CD4-positive, alpha-beta T cell treated with Interleukin-17A for 1 hour (primary cell): ENCODE measurements at places on chromosomes 1 and 21.
A peak's percentile ranks its signal among the peaks of the same experiment; 100 is the strongest.

GRCh38 chr1:16050328-16050727 lies 6.7 kb downstream of the CLCNKB start:
- DNase-seq: no peak

GRCh38 chr1:212648431-212648830 lies 39.9 kb downstream of the ATF3 start:
- DNase-seq: no peak

DNA sequence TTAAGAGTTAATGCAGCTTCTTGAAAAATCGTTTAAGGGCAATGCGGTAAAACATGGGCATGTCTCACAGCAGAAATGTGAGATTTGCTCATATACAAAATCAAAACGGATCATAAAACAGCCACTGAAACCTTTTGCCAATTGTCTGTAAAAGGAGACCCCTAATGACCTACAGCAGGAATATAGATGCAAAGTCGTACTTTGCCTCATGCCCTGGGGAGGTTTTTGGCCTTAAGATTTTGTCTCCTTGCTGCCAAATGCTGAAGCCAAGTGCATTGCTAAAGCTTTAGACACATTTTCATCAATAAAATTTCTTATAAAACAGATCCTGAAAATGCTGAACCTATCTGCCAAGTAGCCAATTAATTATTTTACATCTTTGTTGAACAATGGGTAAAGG lies 226.9 kb downstream of the TGFB2 start:
- no peak for DNase-seq

DNA sequence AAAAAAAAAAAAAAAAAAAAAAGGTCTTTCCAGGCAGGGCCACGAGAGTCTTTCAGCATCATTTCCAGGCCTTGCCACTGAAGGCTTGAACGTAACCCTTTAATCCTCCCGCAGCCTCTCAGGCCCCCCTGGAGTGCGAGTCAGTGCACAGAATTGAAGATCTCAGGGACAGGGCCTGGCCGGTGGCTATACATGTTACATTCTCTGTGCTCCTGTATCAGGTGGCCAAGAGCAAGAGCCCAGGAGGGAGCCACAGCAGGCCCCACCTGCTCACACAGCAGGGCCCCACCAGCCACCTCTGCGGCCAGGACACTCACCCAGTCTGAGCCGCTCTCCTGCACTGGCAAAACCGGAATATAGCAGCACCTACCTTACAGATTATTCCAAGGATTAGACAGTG lies 34.1 kb upstream of the SLC25A33 start:
- DNase-seq: no peak

DNA sequence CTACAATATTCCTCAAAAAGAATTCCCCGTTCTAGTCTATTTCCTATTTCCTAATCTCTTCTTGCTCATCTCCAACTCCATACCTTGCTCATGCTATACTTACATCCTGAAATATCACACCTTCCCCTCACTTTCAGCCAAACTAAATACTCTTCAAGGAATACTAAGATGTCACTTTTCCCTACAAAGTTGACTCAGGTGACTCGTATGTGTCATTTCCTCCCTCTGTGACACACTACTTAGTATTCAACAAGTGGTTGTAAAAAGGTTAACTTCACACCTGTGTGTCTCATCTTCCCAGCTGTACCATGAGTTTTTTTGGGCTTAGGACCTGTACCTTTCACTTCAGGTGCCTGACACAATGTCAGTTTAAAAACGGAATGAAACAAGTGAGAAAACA lies 81.9 kb upstream of the LBR start:
- no peak for DNase-seq

DNA sequence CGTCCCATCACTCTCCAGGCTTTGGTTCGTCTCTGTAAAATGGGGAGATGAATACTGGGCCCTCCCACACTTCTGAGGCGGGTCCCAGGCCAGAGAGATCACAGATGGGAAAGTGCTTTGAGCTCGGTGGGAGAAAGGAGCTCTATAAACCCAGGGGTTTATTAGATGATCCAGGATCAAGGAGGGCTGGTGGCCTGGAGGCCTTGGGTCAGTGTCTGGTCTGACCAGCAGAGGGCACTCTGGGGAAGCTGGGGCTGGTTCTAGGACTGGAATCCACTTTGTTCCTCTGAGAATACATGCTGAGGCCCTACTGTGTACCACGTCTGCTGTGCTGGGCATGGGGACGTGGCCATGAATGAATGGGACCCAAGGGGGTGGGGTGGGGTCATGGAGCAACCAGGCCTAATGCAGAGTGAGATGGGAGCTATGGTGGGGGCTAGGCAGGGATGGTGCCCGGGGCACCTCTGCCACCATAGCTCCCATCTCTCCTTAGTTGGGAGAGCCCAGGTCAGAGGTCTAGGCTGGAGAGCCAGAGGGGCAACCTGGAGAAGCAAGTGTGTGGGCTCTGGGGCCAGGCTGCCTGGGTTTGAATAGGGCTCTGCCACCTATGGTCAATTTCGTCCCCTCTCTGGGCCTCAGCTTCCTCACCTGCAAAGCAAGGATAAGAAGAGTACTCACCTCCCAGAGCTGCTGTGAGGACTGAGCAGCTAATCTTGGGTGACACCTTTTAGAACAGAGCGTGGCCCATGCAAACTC lies 9.0 kb upstream of the FAM131C start:
- peak; percentile 64 for DNase-seq

DNA sequence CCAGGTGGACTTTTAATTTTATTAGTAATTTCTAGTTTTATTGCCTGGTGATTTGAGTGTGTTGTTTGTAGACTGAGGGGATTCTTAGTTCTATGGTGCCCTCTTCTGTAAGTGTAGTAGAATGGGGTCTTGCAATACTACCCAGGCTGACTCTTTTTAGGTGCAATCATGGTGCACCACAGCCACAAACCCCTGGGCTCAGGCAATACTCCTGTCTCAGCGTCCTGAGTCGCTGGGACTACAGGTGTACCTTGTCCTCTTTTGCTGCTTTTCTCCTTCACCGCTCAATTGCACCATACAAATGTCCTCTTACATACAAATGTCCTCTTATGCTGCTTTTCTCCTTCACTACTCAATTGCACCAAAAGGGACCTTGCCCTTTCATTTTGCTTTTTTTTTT lies 43.1 kb downstream of the SCP2 start:
- peak; percentile 7 for DNase-seq

GRCh38 chr1:151693057-151693651 lies 23.4 kb downstream of the CELF3 start:
- DNase-seq: no peak

DNA sequence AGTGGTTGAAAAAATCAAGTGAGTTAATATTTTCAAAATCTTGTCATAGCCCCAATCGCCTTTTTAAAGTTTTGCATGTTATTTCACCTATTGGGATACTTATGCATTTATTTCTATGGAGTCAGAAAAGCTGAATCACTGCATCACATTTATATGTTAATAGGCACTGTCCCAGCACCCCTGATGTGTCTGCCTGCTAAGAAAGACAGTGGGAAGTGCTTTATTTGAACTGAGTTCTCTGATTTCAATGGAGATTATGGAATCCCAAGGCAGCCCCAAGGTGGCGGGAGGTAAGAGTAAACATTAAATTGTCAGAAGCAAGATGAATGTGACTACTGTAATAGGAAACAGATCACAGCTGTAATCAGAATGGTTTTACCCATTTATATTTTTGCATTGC lies 2225.7 kb downstream of the NCAM2 start:
- DNase-seq: no peak

DNA sequence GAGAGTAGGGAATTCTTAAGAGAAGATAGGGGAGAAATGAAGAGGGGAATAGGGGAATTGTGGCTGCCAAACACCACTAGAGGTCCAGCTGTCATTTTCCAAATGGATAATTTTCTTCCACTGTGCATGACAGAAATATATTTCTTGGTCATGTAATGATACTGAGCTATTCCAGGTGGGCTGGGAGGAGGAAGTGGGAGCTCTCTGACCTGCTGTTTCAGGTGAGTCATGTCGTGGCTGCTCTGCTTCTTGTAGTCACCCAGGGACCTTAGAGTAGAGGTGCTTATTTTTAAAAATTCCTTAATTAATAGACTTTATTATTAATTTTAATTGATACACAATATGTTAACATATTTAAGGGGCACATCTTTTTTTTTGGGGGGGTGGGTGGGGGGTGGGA lies 11.9 kb downstream of the PDE4B start:
- no peak for DNase-seq

- no peak for DNase-seq
Observed at GRCh38 chr1:14808768-14809167, 210.3 kb downstream of the KAZN start.

GRCh38 chr1:61993331-61993961 lies 201.2 kb upstream of the L1TD1 start:
- DNase-seq: no peak

GRCh38 chr1:86356247-86356646 lies 39.9 kb downstream of the ODF2L start:
- DNase-seq: no peak

DNA sequence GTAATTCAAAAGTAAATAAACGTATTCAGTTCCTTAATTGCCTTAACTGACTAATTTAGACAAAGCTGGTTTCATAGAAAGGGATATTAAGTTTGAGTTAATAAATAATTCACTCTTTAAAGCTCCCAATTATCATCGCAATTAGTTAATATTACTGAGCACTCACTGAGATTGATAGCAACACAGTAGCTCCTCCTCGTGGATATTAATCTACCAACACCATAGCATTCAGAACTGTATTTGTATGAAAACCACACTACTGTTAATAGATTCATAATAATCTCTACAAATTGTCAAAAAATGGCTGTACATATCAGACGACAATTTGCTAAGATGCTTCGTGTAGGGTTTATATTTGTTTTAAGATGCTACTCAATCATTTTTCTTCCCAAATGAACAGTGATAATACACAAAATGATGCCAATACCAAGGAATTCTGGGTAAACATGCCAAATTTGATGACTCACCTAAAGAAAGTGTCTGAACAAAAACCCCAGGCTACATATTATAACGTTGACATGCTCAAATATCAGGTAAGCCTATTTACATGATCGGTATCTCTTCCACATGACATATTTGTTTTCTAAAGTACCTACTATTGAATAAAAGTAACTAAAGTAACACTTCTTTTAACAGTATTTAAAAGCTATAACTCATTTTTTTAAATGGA lies 18.8 kb upstream of the DYNLT5 start:
- DNase-seq: no peak

DNA sequence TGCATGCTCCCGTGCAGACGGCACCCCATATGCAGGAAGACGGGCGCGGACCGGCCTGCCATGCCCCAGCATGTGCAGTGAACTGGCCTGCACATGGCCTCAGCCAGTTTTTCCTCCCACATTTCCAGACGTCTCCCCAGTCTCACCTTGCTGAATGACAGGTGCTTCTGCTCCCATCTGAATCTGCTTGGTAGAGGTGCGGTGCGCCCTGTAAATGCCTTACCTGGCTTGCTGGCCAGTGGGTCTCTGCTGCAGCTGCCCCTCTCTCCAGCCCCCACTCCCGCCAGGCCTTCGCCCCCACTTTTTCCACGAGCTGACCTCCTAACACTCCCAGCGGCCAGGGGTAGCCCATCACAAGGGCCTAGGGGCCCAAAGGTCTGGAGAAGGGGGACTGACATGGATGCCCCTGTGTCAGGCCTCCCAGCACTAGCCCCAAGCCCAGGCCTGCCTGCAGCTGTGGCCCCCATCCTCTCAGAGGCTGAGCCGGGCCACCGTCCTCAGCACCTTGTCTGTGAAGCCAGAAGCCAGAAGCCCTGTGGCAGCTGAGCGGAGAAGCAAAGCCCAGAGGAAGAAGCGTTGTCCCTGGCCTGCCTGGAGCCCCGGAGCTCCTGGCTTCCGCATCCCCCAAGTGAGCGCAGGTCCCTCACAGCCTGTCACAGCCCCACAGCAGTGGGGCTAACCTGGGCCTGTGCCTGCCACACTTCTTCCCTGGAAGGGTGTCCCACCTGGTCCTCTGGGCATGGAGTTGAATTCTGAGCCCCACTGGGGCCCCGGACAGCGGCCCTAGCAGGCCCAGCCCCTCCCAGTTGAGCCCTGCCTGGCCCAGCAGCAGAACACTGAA lies 3.7 kb upstream of the SLC19A1 start:
- DNase-seq: no peak

GRCh38 chr1:9910076-9910422 lies at the start of gene CTNNBIP1:
CTNNBIP1 (minus strand) TSS chr1:9910269; CDS start chr1:9872064, 38,205 bp downstream.
- DNase-seq: no peak
